ENCODE measurements at places on chromosomes 2 and 18. TPM values are rescaled to one million over a fixed set of nuclear protein-coding genes. Genes with fewer than 3 reads are reported as not detected.

The SIX3 gene
- polyA plus RNA-seq: not detected

The TRIM54 gene
- not detected for polyA plus RNA-seq

The AQP4 gene
- polyA plus RNA-seq: not detected

The HOXD3 gene
- not detected for polyA plus RNA-seq

- DNase-seq: peak; percentile 80
Observed at GRCh38 chr18:657311-658000, at the start of gene TYMS. Gene TYMS (plus strand): TSS chr18:657653. CDS start chr18:657743, 90 bp downstream.

GRCh38 chr2:187768995-187769394, 214.8 kb upstream of the TFPI start:
- no peak for DNase-seq

- DNase-seq: peak; percentile 39
Observed at GRCh38 chr2:216221811-216222210, 112.7 kb downstream of the XRCC5 start.

DNA sequence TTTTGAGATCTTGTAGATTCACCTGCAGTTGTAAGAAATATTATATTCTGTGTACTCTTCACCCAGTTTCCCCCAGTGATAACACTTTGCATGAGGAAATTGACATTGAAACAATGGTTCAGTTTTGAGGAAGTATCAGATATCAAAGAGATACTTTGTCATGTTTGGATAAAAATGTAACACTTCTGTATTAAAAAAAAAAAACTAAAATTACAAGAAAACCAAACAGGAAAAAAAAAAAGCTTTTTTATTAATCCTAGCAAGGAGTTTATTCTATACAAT, 204.0 kb downstream of the ARL4C start:
- DNase-seq: no peak

- no peak for DNase-seq
Observed at GRCh38 chr2:108701208-108701607, 18.1 kb upstream of the RANBP2 start.

GRCh38 chr18:62354151-62354550, 29.0 kb downstream of the TNFRSF11A start:
- DNase-seq: no peak

DNA sequence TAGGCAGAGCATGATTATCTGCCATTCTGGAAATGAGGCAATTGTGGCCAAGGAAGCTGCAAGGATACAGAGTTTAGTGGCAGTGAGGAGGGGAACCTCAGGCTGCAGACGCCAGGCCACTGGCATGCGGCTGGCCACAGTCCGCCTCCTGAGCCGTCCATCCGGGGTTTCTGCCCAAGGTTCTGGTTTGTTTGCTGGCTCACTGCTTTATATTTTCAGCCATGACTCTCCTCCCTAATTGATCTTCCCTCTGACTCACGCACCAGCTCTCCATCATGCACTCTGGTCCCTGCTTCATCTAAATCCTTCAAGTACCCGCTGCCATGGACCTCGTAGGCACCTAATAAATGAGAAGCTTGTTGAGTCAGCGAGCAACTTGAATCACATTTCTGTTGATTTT, 107.8 kb upstream of the REV1 start:
- DNase-seq: no peak

DNA sequence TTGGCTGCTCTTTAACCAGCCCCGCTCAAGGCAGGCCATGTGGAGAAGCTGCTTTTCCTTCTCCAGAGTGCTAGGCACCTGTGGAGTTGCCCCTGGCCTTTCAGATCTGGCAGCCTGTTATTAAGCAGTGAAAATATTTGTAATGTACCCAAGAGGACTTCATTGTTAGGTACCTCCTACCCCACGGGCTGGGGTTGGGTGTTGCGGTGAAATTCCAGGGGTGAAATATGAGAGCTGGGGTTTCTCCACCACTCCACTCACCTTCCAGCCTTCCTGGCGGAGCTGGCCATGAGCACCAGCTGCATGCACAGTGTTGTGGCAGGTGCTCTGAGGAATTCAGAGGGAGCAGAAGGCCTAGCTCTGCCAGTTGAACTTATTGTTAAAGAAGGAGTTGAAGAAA, 39.1 kb downstream of the NTSR2 start:
- no peak for DNase-seq

All from mammary epithelial cell (primary cell).